ENCODE measurements at places on chromosomes 5 and 9.

GRCh38 chr5:34496701-34497469 is 159.2 kb upstream of the RAI14 start:
- no peak for DNase-seq

DNA sequence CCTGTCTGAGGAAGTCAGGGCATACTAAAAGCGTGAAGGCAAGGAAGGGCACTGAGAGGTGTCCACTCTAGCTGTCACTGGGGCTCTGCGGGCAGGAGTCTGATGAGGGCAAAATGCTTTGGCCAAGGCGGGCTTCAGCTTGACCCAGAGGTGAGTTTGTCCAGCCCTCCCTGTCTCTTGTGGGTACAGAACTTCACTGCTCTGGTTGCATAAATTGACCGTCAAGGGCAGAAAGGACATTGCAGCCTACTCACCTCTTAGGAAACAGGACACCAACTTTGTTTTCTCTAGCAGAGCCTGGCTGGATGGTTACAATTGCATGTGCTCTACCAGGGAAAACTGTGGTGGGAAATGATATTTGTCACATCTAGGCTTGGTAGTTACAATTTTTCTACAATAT is 170.9 kb downstream of the TMEM38B start:
- no peak for DNase-seq

DNA sequence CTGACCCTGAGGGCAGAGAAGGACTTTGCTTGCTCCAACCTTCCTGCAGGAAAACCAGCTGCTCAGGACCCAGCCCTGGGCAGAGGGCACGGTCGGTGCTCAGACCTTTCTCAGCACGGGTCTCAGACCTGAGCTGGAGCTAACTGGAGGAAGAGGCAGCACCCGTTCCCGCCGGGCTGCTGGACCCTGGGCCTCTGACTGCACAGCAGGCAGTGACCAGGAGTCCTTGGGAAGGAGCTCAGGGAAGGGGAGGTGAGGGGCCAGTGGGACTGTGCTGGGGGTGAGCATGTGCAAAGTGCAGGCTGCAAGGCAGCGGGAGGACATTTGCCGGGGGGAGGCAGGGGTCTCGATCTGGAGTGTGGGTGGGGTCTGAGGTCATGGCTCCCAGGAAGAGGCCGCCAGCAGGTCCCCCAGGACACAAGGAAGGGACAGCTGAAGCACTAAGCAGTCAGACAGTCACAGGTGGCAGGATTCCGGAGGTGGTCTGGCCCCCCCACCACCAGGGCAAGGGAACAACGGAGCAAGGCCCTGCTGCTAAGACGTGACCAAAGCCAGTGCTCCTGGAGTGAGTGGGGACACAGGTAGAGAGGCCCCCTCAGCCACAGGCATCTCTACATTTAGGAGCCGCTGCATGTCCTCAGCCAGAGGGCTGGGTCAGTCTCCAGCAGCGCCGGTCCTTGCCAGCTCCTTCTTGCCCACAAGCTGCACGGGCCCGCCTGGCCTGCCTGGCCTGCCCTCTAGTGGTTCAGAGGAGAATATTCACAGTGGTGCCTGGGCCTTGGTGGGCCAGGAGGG is 4.8 kb upstream of the DPM2 start:
- DNase-seq = no peak

DNA sequence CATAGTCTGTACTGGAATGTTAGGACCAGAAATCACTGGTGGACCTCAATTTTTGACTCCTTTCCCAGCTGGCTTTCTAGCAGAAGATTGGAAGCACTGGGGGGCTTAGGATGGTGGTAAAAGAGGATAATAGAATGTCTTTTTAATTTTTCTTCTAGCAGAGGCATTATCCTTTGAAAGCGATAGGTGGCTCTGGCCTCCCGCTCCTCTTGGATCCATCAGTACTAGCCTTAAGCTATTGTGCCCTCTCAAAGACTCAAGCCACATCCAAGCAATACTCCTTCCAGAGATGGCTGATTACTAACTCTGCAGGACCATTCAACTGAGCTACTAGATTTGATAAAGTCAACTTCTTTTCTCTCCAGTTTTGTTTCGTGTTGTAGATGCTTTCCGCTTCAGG is 610.6 kb downstream of the CDH12 start:
- no peak for DNase-seq

GRCh38 chr9:88197016-88197415 is 58.7 kb upstream of the SPATA31C2 start:
- DNase-seq = no peak

DNA sequence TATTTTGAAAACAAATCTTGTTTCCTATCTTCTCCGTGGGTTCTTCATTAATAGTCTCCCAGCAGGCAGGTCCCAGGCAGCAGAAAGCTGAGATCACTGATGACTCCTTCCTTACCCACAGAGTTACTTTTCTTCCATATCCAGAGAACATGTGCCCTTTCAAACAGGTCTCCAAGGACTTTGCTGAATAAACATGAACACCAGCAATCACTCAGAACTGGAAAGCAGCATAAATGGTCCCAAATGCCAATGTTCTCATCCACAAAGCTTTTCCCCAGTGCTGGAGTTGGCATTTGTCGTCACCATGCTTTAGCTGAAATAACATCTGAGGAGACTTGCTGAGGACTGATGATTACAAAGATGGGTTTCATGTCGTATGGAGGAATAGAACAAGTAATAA is 134.0 kb downstream of the YIPF5 start:
- DNase-seq = no peak

DNA sequence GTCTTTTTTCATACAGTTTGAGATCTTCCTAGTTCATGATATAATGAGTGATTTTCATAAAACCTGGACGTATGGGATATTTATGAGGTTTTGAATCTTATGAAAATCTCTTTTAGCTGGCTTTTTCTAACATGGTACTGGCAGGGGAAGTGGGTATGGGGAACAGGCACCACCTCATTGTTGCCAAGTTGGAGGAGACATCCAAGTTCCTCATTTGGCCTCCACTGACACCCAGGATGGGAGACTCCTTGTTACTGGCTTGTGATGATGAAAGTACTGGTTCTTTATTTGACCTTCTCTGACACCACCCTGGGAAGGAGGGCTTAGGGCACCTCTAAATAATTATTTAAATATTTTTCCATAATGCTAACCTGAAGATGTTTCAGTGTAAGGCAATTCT is 4.0 kb upstream of the TNPO1 start:
- no peak for DNase-seq

DNA sequence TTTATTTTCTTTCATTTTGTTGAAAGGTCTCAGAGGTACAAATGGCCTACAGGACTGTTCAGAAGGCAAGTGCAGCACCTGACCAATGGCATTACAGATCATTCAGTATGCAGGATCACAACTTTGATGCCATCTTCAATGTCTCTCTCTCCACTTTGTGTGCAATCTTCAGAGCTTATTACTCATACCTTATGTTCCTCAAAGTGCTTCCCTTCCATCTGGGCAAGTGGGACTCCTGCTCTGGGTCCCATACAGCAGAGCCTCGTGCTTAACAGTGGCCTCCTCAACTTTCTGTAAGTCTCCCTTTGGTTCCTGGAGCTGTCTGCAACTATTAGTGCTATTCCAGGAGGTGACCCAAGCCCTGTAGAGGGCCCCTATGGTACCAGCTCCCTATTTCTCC is 358.4 kb upstream of the RPS23 start:
- no peak for DNase-seq

DNA sequence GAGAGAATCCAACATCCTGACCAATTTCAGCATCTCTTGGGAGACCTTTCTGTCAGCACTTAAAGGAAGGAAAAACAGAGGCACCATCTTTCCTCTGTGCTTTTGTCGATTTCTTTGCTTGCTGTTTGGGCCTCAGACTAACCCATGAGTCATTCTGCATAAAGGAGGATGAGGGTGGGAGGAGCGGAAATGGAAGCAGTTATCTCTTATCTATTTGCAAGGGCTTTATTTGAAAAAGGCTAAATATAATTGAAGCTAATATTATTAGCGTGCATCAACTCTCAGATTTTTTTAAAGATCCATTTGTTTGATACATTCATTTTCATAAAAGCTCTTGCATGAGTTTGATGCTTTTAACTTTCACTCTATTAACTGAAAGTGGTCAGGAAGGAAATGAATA is 72.9 kb downstream of the ZNF622 start:
- no peak for DNase-seq

DNA sequence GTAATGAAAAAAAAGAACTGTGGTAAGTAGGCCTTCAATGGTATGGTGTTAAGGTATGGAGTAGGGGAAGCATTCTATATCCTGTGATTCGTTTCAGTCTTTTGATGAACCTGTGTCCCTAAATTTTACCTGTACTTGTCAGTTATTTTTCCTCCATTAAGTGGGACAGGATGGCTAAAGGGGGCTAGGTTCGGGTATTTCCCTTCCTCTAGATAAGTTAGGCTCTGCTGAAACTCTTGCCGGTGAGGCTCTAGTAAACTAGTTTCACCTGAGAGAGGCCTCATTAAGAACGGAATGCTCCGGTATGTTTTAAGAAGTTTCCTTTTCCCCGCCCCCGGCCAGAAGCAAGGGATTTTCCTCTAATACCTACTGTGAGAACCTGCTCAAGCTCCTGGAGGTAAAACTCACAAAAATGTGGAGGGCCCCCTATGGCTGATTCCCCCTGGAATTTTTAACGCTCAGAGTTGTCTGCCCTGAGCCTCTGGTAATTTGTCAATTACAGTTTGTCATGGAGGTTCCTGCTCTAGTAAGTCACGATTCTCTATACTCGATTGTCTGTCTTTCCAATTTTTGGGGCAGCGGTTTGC is 87.7 kb downstream of the MACIR start:
- no peak for DNase-seq

GRCh38 chr5:78300464-78301045 is 6.1 kb upstream of the AP3B1 start:
- DNase-seq = no peak
